Activated naive CD8-positive, alpha-beta T cell treated with anti-CD3 and anti-CD28 coated beads, Interleukin-2, amount 10 ng/mL, durations not matched to agents 7 days and 5 days (primary cell): ENCODE measurements at places on chromosomes 11 and 22.
A peak's percentile ranks its signal among the peaks of the same experiment; 100 is the strongest.

GRCh38 chr22:46592390-46592872 is 27.8 kb upstream of the GRAMD4 start:
- peak; percentile 82 for DNase-seq

GRCh38 chr11:116281173-116282160 is 491.3 kb downstream of the BUD13 start:
- DNase-seq: no peak

GRCh38 chr22:37133304-37134018 is 16.3 kb downstream of the IL2RB start:
- no peak for DNase-seq

- no peak for DNase-seq
These were observed 12.2 kb upstream of the MMP12 start for GRCh38 chr11:102886999-102887398.

DNA sequence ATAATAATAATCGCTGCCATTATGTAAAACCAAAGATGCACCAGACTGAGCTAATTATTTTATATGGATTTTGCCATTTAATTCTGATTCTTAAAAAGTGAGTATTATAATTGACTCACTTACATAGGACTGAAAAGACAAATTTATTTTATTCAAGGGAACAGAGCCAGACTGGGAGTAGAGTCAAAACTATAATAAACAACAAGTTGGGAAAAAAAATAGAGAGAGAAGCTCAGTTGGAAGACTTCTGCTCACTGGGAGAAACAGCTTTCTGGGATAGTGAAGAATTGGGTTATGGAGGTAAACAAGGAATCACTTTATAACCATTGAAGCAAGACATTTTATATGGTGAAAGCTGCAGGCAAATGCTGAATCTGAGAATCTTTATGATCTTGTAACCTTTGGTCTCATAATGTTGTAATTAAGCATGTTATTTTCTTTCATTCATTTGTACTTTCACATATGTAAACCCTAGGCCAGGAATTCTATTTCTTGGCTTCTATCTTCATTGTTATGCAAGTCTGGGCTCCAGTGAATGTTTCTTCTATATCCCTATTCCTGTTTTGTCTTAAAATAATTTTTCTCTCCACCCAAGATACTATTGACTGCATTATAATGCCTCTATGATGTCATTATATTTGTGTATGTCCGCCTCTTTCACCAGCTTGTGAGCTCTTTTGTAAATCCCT is 725.3 kb upstream of the CCDC179 start:
- no peak for DNase-seq

GRCh38 chr11:15901790-15902189 is 454.6 kb downstream of the SOX6 start:
- no peak for DNase-seq

GRCh38 chr11:68371171-68372041 is 59.0 kb downstream of the LRP5 start:
- DNase-seq: no peak

DNA sequence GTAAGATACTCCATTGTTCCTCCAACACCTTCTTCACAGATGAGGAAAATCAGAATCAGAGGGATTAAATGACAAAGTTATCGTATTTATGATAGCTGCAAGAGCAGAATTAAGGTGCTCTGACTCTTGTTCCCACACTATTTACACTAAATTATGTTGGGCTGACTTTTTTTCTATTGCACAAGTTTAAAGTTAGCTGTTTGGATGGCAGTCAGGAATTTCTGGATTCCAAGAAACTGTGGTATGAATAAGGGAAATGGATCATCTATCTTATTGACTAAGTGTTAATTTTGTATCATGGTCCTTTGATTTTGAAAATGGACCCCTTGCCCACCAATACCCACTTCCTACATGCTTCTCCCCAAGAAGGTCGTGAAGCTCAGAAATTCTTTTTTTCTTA is 19.9 kb upstream of the APOA1 start:
- DNase-seq: no peak

DNA sequence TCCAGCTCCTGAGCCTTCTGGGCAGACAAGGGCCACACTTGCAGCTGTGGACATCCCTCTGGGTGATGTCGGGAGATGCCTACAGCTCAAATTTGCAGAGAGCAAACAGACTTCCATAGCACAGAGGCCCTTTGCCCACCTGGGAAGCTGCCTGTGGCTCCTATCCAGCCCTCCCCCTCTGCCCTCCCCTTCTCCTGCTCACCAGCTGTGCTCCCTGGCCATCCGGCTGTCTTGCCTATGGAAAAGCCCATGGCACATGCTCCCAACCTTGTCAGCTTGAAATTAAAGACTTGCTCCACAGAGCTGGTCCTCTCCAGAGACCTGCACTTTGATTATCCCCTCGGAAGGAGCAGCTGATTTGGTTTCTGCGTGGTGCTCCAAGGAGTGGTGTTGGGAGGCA is 118.9 kb upstream of the NECTIN1 start:
- DNase-seq: no peak

GRCh38 chr22:38608992-38609750 is 39.2 kb upstream of the DMC1 start:
- DNase-seq: no peak

DNA sequence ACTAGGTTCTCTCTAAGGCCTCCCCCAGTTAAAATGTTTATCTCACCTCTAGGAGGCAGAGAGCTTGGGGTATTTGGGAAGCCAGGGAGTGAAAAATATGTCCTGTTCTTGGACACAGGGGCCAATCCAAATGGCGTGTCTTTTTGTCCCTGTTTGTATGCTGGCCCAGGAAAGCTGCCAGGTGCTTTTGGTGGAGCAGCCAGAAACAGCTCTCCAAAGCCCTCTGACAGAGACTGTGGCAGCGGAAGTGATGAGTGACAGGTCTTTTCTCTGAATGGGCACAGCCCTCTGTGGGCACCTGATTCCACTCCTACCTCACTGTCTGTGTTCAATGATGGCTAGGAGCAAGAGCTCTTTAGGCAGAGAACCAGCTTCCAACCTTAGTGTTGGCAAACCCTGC is 106.4 kb upstream of the KIRREL3 start:
- no peak for DNase-seq

DNA sequence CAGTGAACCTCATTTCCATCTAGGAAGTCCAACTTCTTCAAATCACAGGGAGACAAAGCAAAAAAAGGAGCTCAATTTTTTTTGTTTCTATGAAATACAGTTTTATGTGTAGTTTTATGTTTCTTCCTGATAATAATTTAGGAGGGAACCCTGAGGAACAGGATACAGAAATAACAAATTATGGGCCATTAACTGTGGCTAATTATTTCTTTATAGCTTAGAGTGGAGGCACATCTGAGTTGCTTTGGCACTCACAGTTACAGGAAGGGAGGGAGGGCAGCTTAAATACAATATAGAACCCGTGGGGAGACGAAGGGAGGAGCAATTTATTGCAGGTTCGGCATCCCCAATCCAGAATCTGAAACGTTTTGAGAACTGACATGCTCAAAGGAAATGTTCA is 37.1 kb upstream of the HORMAD2 start:
- no peak for DNase-seq
